ENCODE measurements at places on chromosomes 6 and 20.

GRCh38 chr6:7914991-7915789 is 4.6 kb upstream of the TXNDC5 start:
- DNase-seq = peak; percentile 42

DNA sequence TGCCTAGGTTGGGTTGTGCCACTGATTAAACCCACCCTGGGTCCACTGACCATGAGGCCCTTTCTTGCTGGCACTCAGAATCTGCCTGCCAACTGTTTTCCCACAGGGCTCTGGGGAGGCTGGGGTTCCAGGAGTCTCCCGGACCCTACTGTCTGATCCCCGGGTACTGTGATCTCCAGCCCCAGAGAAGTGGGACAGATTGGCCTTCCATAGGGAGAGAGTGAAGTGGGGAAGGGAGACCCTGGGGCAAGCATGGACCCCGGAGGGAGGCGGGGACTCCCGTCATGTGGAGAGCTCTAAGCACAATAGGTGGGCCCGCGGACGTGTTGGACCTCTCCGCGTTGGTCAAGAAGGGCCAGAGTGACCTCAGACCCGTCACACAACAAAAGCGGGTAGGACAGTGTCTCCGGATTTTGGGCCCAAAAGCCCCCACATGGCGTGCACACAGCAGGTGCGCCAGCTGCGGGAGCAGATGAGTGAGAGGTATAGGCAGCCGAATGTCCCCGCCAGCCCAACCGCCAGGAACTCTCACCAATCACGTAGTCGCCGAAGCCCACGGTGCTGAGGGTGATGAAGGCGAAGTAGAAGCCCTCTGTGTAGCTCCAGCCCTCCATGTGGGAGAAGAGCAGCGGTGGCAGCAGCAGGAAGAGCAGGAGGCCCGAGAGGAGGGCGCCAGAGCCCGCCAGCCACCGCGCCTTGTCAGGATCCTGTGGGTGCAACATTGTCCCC is 10.6 kb downstream of the KCNK17 start:
- DNase-seq = no peak

GRCh38 chr6:7993952-7994351 is 70.2 kb downstream of the BLOC1S5 start:
- DNase-seq = no peak

DNA sequence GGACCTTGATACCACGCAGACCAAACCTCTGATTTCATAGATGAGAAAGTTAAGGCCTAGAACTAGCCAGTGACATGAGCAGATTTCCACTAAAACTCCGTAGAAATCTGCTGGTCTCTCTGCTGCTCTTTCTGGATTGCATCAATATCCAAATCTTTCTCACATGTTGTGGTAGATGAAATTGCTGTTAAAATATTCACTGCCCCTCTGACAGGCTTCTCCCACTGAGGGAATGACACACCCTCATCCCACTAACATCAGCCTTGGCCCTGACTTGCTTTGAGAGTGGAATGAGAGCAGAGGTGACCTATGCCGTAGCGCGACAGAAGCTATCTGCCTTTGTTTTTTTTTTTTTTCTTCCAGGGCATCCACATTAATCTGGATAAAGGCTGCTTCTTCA is 20.4 kb upstream of the EXOC2 start:
- no peak for DNase-seq

GRCh38 chr6:33839399-33840047 is 35.7 kb upstream of the MLN start:
- DNase-seq = no peak

DNA sequence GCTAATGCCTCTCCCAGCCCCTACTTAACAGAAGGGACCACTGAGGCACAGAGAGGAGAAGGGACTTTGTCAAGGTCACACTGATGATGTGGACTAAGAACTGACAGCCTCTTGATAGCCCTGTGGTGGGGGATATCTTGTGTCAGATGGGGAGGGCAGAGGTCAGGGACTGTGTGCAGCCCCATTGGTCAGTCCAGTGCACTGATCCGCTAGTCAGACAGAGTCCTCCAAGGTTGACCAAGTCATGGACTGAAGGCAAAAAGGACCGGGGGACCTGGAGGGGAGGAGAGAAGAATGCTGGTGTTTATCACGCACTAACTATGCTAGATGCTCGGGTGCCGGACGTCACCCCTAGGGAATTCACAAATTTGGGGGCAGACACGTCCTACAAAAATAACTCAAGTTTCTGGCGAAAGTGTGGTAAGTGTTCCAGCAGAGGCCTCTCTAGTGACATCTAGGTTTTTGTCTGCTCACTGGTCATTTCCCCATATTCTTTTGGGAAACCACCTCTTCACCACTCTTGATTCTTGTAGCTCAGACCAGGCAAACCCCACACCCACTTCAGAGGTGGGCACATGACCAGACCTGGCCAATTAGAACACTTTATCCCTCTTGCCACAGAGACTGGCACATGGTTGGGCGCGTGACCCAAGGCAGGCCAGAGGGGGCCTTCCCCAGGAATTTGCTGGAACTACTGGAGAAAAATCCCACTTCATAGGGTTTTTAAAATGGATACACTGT is 21.0 kb downstream of the TCF15 start:
- DNase-seq = no peak

DNA sequence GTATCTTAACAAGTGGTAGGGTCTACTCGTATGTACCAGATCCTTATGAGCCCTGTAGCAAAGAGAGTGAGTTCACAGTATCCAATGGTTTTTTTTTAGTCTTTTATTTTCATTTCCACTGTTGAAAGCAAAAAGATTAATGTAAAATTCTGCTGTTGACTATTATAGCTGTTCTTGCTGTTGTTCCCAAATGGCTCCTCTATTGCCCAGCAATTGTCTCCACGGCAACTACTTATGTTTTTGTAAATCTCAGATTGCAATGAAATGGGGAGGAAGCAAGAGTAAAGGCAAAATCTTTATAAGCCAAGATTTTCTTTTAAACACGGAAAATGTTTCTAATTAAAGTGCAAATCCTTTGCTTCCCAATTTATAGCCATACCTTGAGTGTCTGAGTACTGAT is 406.1 kb downstream of the EPM2A start:
- peak; percentile 7 for DNase-seq

DNA sequence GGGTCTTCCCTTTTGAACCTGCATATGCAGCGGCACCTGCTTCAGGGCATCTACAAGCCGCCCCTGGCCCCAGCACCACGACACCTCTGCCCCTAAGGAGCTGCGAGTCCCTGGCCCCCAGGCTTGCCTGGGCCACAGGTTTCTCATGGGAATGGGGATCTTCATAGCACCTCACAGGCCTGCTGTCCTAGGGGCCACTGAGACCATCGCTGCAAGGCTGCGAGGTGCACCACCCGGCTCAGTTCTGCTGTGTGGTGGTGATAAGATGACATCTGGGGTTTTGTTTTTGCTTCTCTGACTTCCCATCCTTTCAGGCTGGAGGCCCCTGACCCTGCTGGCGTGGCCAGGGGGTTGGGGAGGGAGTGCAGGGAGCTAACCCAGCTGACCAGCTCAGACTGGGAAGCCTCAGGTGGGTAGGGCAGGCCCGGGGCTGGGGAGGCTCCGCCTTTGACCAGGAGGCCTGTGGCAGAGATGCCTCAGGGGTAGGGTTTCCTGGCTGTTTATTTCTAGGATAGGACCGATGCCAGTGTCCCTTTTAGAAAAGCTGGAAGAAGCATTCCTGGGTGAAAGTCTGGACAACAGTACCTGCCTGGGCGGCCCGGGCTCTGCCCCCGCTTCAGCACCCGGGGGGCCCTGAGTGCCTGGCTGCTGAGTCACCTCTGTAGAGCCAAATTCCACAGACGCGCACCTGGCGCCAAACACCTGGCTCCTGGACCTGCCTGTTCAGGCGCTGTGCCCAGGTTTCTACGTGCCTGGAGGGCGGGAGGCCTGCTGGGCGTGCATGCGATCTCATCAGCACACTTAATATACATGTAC is 264.7 kb downstream of the DLL1 start:
- no peak for DNase-seq

DNA sequence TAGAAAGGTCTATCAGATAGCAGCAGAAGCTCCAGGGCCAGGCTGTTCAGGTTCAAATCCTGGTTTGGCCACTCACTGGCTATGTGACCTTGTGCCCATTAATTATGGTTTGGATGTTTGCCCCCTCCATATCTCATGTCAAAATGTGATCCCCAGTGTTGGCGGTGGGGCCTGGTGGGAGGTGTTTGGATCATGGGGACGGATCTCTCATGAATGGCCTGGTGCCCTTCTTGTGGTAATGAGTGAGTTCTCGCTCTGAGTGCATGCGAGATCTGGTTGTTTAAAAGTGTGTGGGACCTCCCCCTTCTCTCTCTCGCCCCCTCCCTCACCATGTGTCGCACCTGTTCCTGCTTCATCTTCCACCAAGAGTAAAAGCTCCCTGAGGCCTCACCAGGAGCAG is 240.9 kb downstream of the LRFN2 start:
- no peak for DNase-seq

DNA sequence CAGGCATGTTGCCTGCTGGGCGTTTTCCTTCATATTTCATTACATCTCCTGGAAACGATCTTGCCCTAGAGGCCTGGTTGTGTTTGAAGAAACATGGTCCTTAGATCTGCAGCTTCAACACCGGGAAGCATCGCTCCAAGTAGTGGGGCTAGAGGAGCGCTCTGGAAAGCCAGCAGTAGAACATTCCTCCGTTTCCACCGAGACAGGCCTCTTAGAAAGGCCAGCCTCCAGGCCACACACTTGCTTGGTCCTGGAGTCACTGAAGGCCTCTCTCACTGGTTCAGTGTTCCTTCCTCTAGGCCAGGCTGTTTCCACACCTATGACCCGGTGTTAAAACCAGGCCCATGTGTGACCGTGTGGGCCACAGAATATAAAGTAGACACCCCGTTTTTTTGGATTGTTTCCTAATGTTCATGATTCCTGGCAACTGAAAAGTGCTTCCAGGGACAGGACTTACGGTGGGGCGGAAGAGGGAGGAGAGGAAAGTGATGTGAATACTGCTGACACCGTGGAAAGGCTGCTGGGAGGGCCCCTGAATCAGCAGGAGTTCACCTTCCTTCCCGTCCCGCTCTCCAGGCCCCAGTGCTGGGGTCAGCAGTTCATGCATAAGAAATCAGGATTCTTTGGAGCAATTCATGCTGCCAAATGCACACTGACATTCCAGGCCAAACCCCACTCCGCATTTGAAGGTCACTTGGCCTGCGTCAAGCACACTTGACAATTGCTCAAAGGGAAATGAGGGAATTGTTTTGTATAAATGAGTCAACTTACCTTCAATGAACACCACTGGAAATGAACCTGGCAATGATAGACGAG is 83.8 kb downstream of the IYD start:
- no peak for DNase-seq

DNA sequence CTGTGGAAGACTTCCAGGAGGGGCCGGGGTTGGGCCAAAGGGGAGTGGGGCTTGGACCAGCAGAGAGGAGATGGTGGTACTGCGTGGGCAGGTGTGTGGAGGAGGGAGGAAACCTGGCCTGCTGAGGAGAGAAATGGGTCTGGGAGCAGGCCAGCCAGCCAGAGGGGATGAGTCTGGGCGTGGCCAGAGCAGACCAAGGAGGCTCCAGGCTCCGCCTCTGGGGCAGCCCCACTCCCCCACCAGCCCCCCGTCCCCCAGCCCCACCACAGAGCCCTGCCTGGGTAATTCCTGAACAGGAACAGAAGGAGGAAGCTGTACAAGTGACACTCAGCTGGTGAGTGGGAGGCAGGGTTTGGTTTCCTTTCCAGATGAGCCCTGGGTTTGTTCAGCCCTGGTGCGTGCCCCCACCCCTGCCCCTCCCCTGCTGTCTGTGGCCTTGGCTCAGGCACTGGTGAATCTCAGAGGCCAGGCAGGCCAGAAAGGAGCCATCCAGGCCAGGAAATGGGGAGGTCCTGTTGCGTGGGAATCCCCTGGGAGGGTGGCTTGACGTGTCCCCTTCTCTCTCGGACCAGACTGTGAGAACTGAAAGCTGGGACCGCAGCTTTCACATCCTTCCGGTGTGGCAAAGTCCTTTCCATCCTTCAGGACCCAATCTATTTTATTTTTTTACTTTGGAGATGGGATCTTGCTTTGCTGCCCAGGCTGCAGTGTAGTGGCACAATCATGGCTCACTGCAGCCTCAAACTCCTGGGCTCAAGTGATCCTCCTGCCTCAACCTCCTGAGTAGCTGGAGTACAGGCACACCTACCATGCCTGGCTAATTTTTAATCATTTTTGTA is 9.4 kb upstream of the SRC start:
- no peak for DNase-seq

GRCh38 chr6:73523434-73524123 is 2.7 kb upstream of the EEF1A1 start:
- DNase-seq = peak; percentile 38

All from adipocyte (in vitro differentiated cells).